ENCODE measurements at places on chromosomes 5 and 9.

- DNase-seq, result no peak
Measured at GRCh38 chr9:130128733-130129431, 43.3 kb upstream of the NCS1 start.

DNA sequence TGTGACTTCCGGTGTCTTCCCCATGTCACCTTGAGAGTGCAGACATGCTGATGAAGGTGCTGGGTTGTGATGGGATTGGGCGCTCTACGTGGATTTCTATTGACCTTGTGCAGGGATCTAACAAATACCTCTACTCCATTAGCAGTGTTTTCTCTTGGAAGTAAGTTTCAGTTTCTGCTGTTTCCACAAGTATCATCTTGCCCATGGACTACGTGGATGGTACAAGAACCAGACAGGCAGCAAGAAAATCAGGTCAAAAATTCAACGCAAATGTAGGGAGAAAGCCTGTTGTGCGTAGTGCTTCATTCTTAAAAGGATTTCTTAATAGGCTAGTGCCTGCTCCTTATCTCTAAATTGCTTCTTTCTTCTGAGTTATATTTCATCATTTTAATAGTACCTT is 60.8 kb downstream of the AOPEP start:
- no peak for DNase-seq

DNA sequence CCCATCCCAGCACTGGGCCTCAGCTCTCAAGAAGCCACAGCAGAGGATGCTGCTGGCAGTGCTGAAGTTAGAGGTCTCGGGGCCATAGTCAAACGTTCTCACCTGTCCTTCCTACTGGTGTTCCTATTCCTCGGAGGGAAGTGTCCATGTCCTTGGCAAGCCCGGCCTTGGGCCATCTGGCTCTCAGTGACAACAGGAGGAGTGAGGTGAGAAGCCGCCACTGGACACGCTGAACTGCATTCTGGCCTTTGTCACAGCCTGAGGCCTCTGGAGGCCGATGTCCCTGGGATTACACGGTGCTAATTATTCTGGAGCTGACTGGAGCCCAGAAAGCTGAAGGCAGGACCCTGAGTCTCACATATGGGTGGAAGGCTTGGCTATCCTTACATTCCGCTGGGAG is 92.5 kb downstream of the OLFM1 start:
- no peak for DNase-seq

- no peak for DNase-seq
Measured at GRCh38 chr5:100574716-100575115, 39.5 kb downstream of the FAM174A start.

DNA sequence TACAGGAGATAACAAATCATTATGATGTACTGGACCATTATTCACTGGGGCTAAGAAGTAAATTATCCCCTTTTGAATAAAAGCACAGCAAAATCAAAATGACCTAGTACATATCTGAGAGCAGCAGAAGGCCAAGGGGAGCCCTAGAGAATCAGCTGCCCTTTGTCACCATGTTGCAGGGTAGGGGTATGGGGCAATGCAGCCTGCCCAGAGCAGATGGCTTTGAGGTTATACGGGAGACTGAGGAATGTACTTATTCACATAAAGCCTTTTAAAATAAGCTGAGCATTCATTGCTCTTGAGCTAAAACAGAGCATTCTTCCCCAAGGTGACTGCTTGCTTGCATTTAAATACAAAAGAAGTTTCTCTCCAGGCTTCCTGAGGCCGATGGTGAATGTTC is 2.6 kb upstream of the TNFAIP8 start:
- no peak for DNase-seq

GRCh38 chr5:82354543-82354942 is 76.4 kb upstream of the RPS23 start:
- DNase-seq, result no peak

DNA sequence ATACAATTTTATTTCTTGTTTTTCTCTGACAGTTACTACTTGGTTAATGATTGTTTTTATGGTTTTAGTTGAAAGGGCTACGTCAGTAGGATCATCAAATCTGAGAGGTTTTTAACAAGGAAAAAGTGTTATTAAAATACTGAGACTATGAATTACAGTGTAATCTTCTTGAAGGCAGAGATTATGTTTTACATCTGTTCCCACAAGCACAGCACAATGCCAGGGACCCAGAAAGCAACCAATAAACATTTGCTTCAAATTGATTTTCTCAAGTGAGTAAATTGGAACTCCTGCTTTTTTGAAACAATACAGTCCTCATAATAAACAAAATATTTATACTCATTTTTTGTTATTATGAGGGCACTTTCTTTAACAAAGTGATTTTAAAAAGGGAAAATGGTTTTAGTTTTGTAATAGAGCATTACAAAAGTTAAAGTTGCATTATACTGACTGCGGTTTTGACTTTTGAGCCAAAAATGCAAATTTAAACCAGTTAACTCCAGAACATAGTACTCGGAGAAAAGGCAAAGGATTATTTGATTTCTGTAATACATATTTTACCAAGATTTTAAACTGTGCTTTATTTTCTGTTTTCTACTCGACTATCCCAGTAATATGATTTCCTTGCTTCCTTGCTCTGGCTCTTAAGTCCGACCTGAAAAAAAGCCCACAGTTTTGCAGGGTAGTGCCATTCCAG is 176.9 kb downstream of the GDNF start:
- no peak for DNase-seq

DNA sequence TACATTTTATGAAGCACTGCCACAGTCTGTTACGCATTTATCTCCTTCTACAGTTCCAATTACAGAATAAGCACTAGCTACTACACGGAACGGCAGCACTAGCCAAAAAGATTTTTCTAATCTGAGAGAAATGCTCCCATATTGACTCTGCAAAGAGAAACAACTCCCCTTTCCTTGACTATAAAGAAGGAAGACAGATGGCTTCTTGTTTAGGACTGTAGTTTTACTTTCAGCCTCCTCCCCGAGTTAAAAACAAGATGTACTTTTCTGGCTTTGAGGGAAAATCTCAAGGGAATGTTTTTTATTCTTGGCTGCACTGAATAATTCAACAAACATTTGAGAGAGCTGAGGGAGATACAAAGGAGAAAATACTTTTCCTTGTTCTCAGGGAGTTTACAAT is 1.9 kb upstream of the SLC44A1 start:
- no peak for DNase-seq

- DNase-seq, result peak; percentile 65
Measured at GRCh38 chr9:103397868-103398600, 402.9 kb downstream of the CYLC2 start.

DNA sequence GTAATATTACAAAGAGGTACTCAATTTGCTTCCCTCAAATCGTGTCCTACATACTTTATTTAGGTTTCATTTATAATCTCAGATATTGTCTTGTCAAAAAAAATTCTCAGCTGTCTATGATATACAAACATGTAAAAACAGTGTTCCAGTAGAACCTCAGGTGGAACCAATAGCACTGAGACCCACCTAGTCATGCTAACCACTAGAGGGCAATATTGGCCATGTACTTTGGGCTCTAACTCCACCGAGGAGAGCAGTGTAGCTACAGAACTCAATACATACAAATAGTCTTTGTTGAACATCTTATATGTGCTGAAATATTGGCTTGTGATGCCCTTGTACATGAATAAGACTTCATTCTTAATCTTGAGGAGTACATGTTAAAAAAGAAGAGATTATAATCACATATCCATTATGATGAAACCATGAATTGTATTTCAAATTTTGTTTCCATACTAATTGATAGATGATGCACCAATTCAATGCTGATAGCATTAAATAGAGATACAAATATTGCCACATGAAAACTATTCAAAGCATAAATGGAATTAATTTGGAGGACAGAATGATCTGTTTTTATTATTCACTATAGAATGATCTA is 71.2 kb upstream of the CNTLN start:
- DNase-seq, result peak; percentile 46

- no peak for DNase-seq
Measured at GRCh38 chr5:91244380-91245073, 138.6 kb downstream of the ARRDC3 start.

GRCh38 chr5:128014578-128014977 is 69.0 kb upstream of the SLC12A2 start:
- DNase-seq, result peak; percentile 70

- DNase-seq, result no peak
Measured at GRCh38 chr9:6384732-6385131, 28.3 kb upstream of the UHRF2 start.

- no peak for DNase-seq
Measured at GRCh38 chr9:117413346-117414219, 1.3 kb downstream of the ASTN2 start.

GRCh38 chr5:33258553-33258952 is 182.2 kb upstream of the TARS1 start:
- DNase-seq, result no peak

- DNase-seq, result no peak
Measured at GRCh38 chr5:5494489-5495402, 72.3 kb downstream of the ICE1 start.

All from kidney capillary endothelial cell (primary cell).